Stimulated activated CD4-positive, alpha-beta T cell treated with anti-CD3 and anti-CD28 coated beads, Interleukin-4, amount 100 ng/mL, for 24 hours (primary cell): ENCODE measurements at places on chromosomes 11 and 22.

- DNase-seq, result no peak
Measured at GRCh38 chr11:46808799-46809431, 37.2 kb downstream of the CKAP5 start.

DNA sequence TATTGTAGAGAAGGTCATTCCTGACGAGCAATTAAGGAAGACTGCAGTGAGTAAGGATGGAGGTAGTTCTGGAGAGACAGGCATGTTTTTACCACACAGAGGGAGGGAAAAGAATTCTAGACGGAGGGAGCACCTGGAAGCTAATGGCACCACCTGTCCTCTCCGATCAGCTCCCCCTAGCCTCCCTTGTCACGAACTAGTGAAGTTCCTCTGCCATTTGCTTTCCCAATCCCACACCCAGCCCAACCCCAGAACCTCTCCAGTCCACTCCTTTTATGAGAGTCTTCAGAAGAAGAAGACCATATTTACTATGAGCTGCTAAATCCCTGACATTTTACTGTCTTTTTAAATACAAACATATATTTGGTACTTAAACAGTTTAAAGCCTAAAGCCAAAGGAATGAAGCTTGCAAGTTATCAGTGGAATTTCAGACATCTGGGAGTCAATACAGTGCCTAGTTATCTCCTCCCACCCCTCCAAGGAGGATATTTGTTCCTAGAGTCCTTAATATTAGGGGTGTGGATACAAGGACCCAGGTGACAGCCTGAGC lies 46.1 kb upstream of the HSPA8 start:
- no peak for DNase-seq

GRCh38 chr11:2915473-2915872 lies 13.7 kb downstream of the PHLDA2 start:
- DNase-seq, result no peak

GRCh38 chr11:16278273-16278672 lies 78.1 kb downstream of the SOX6 start:
- DNase-seq, result no peak

DNA sequence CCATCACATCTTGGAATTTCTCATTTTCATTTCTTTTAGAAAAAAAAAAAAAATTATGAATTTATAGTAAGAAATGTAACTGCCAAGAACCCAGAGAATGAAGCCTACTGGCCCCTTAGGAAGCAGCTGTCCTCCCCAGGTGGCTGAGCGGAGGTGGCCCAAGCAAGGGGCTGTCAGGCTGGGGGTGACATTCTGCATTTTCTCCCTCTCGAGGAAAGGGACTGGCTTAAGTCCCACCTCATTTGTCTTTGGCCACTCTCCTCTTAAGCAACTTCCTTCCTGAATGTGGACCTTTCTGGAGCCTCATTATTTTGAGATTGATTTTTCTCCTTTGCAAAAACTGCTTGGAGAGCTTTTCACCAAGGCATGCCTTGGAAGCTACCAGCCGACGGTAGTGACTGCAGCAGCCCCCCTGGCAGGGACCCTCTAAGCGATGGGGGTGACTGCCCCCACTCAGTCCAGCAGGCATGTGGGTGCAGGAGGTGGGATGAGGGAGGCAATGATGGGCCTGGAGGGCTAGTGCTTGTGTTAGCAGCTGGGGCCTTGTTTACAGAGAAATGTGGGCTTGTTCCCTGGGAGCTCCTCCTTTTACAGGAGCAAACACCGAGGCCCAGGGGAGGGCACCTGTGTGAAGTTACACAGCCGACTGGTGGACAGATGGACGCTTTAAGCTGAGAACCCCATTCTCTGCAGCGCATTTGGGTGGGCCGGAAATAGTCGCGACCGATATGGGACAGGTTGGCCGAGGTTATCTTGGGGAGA lies 111.7 kb downstream of the MORC2 start:
- DNase-seq, result no peak

GRCh38 chr11:85685820-85686459 lies at the start of gene CCDC89:
Gene CCDC89, minus strand, starts transcription at chr11:85686195. Its CDS starts 65 bp downstream, at chr11:85686130.
- no peak for DNase-seq
